ENCODE measurements at places on chromosomes 5 and 9.

DNA sequence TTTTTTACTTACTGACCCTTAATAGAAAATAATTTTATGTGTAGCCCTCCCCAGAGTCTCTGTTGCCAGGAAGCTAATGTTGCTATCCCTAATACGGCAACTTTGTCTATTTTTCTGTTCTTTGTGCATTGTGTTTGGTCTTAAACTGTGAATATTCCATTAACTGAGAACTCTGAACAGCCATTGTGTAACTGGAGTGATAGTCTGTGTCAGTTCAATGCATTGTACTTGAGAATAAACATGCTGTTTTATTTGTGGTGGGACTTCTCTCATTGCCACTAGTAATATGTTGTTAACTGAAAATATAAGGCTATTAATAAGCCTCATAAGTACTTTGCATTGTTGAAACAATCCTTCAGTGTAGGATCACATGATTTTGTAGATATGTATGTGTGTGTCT lies 278.3 kb upstream of the DMRT1 start:
- DNase-seq: no peak

DNA sequence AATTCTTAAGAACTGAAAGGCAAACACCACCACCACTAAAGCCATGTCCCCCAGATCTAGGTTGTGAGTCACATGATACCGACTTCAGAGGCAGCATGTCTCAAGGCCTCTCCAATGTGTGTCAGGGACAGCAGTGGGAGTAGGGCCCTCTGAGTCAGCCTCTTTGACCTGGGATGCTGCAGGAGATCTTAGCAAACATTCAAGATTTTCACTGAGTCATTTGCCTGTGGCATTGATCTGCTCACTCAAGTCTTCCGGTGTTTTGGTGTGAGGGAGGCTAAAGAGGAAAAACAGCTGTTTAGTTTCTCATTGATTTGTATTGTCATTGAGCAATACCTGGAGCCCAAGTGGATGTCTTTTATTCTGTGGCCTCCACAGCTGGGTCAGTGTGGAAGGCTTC lies 36.1 kb downstream of the TMC1 start:
- DNase-seq: peak; percentile 14

- DNase-seq: no peak
Observed at GRCh38 chr5:169175733-169176132, 125.2 kb downstream of the SLIT3 start.

- no peak for DNase-seq
Observed at GRCh38 chr9:94677929-94678328, 38.6 kb upstream of the FBP1 start.

- no peak for DNase-seq
Observed at GRCh38 chr5:65072850-65073249, 304.1 kb downstream of the CWC27 start.

DNA sequence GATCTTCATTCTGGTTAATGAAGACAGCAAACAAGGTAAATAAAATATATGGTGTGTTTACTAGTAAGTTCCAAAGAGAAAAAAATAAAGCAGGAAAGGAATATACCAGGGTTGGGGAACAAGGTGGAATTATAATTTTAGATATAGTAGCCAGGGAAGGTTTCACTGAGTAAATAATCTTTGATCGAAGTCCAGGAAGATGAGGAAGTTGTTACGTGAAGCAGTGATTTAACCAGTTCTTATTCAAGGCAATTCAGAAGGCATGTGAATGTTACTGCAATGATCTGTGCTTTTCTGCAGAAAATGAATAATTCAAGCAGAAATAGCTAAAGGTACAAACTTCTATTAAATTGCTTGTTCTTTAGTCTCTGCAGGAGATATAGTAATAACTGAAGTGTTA lies 6.2 kb downstream of the SMIM32 start:
- DNase-seq: no peak

- no peak for DNase-seq
Observed at GRCh38 chr5:172146748-172147092, 41.3 kb downstream of the STK10 start.

- no peak for DNase-seq
Observed at GRCh38 chr9:21696411-21696871, 106.0 kb upstream of the MTAP start.

All from AML-193 (cell line).